NCI-H2171 (cell line): ENCODE measurements at places on chromosomes 6 and 20.

DNA sequence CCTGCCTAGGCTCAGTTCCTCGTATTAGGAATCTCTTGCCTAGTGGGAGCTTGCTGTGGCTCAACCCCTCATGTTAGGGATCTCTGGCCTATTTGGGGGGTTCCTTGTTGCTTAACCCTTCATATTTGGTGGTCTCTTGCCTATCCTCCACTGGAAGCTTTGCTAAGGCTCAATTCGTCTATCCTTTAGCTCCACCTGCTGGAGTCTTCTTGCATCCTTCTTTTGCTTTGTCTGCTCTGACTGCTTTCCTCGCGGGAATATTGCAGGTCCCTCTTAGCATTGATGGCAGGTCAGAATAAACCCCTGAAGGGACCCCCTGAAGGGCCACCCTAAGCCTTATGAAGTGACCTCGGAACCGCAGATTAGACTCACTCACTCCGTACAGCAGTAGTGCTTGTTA, 203.0 kb upstream of the TBX18 start:
- DNase-seq, result peak; percentile 7

GRCh38 chr6:137821491-137821890, 45.6 kb upstream of the TNFAIP3 start:
- DNase-seq, result no peak

- DNase-seq, result no peak
Observed at GRCh38 chr6:168200571-168201134, 118.9 kb downstream of the DACT2 start.

DNA sequence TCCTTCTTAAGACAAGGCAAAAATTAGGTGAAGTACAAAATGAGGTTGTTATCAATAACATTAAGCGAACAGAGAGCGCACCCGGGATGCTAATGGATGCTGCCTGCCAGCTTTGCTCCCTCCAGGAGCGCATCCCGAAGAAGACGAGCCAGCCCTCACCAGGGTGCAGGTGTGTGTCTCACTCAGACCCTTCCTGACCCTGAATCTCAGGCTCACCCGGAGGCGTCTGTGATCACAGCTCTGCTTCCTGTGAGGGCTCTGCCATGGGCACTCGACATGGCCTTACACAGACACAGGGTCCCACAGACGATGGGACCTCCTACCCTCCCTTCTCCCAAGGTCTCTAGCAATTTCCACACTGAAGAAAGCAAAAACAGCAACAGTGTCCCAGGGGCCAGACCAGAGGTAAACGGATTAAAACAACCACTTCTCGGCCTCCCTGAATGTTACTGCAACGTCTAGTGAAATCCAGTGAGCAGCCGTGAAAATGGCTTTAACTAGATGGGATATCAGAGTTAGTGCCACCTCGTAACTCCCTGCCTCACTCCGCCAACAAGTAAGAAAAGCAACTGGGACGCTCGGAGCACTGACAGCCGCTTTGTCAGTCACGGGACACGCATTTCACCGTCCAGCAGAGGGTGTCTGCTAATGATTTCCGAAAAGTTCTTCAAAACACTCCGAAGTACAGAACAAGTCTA, 11.7 kb downstream of the ZBTB46 start:
- DNase-seq, result no peak

DNA sequence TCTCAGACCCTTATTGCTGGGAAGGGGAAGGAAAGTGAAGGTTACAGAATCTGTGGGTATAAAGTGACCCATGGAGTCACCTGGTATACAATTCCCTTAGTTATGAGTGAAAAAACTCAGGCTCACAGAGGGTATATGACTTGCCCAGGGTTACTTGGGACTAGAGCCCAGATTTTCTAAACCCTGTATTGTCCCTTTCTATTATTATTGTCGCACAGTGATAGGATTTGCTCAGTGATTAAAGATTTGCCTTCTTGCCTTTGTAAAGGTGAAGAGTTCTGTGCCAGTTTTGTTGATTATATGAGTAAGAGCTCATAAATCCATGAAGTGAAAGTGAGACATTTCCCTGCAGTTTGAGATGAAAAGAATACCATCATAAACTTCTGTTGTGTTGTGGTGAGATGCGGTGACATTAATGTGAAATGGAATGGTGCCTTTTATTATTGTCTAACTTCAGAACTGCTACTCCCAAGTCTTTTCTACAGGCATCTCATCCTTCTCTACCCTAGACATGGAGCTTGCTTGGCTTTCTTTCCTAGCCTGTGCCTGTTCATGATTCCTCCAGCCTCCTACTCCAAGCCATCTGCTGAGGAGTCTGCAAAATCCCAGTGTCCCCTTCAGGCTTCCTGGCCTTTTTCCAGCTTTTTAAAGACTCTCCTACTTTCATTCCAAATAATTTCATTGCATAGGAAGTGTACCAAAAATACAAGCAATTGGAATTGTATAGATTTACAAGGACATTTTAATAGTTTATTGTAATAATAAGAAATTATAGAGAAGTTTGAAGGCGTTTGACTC, 33.5 kb upstream of the ADIG start:
- DNase-seq, result no peak

DNA sequence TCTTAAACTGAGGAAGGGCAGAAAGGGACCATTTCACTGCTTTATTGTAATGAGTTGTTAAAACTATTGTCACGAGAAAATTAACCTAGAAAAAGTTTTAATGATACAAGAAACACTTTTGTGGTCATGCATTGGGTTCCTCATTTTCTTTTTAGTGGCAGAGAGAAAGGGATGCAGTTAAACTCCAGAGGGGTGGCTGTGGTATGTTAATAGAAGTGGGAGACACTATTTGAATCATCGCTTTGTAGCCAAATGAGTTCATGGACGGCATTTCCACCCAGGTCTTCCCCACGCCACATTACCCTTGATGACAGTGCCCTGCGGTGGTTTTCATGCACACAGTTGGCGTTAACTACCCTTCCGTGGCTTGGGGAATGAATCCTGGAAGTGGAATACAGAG, 235.6 kb downstream of the PLCB1 start:
- no peak for DNase-seq

- no peak for DNase-seq
Observed at GRCh38 chr6:11909696-11910132, 102.4 kb upstream of the HIVEP1 start.
